ENCODE measurements at places on chromosomes 16 and 17.

- DNase-seq: no peak
Observed at GRCh38 chr17:32529604-32530003, 42.8 kb downstream of the CDK5R1 start.

DNA sequence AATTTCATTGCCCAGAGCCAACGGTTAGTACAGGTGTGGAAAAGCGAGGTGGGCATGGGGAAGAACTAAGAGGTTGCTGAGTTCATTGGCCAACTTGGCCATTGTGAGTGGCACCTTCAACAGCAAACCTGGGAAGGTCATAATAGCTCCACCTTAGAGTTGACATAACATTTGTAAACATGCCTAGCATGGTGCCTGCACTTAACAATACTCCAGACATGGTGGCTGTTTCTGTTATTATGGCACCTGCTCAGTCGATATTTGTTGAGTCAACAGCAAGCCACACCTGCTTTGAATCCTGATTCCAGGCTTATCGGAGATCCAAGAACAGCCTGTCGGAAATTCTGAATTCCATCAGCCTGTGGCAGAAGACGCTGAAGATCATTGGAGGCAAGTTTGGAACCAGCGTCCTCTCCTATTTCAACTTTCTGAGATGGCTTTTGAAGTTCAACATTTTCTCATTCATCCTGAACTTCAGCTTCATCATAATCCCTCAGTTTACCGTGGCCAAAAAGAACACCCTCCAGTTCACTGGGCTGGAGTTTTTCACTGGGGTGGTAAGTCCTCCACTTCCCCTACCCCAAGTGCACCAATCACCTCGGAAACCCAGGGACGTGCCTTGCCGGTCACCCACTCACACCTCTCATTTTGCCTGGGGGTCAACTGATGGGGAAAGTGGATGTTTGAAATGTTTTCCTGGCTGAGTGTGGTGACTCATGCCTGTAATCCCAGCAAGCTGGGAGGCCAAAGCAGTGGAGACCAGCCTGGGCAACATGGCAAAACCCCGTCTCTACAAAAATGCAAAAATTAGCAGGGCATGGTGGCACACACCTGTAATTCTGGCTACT, 46.0 kb downstream of the TMC5 start:
- no peak for DNase-seq

GRCh38 chr17:65292430-65292829, 155.3 kb downstream of the RGS9 start:
- no peak for DNase-seq

- no peak for DNase-seq
Observed at GRCh38 chr16:6427621-6428020, 905.0 kb upstream of the RBFOX1 start.

DNA sequence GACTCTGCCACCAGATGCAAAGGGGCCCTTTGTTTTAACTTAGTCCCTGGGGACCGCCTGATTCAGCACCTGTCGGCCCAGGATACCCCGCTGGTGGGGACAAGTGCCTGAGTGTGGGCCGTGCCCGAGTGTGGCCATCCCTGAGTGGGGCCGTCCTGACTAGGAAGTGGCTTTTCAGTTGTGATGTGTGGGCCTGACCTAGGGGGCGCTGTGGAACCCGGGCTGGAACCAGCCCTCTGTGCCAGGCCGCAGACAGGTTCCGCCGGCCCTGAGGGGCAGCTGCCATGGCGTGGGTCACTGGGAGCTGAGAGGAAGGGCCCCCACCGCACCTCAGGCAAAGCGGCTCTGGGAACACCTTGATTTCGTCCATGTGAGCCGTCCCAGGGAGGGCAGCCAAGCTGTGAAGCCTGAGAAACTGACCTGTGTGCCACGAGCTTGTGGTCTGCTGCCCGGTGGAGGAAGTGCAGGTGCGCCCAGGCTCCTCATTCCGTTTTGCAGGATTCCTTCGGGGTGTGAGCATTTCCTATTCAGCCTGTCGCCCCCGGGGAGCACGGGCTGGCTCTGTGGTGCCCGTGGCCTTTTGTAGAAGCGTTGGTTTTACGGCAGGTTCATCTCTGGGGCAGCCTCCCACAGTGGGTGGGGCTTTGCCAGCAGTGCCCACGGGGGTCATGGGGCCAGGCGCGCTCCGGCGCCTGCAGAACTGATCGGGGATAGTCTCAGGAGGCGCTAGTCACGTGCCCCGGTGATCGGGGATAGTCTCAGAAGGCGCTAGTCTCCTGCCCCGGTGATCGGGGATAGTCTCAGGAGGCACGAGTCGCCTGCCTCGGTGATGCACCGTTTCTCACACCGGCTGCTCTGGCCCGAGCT, 5.3 kb downstream of the RPL13 start:
- DNase-seq: no peak

DNA sequence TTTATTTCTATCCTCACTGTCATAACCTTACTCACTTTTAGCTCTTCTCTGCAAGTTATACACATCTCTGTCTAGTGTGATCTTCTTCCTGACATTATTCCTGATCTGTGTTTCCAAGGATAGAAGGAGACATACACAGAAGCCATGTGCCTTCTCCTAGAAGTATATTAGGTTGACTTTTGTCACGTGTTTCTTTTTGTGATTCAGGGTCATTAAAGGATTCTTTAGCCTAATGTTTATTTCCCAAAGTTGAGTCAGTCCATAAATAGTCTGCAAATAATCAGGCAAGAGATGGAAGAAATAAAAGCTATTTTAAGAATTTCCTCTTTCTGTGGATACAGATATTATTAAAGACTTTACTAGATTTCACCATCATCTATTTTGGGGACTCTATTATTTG, 214.1 kb upstream of the GOT2 start:
- no peak for DNase-seq

- no peak for DNase-seq
Observed at GRCh38 chr17:51745993-51746392, 412.5 kb downstream of the CA10 start.

DNA sequence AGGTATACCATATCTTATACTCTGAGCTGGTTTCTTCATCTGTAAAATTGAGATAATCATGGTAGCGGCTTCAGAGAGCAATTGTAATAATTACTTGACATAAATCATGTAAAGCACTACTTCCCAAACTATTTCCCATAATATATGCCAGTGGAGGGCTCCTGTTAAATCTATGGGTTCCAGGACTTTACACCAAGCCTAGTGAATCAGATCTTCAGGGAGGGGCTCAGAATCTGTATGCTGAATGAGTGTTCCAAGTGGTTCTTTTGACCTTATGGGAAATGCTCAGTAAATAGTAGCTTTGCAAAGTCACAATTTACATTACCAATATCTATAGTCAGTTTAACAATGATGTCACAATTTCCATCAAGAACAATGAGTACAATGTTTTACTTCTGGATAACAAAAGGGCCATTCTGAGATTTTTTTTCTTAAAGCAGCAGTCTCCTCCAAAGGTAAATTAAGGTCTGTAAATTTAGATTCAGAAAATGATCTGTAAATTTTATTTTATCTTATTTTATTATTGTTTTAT, 50.9 kb upstream of the NLK start:
- no peak for DNase-seq

DNA sequence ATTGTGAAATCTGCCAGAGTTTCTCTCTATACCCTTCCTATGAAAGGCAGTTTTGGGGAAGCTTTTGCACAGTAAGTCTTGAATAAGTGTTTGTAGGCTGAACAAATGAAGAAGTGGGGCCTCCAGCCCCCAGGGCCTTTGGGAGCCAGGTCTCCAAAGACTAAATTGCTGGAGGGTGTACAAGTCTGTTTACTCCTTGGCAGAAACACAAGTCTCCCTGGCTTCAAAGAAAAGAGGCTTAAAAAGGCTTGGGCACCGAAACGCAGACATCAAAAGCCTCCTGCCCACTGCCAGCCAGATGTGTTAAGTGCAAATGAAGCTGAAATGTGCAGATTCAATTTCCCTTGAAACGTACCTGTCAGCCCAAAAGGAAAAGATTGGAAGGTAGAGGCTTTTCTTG, 146.3 kb downstream of the TMEM132E start:
- no peak for DNase-seq

DNA sequence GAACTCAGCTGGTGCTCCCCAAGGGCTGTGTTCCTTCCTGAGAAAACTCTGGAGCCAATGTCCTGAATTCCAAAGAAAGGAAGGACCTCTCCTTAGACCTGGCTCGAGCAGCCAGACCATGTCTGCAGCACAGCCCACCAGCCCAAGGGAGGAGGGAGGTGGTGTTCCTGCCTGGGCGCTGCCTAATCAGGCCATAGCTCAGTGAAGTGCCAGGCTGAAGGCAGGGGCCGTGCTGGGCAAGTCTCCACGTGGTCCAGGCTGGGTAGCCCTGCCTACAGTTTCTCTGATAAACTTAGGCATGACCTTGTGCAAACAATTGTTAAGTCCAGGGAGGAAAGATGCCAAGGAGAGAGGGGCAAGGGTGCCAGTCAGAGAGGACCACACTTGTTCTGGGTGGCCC, 76.8 kb downstream of the MPRIP start:
- no peak for DNase-seq

DNA sequence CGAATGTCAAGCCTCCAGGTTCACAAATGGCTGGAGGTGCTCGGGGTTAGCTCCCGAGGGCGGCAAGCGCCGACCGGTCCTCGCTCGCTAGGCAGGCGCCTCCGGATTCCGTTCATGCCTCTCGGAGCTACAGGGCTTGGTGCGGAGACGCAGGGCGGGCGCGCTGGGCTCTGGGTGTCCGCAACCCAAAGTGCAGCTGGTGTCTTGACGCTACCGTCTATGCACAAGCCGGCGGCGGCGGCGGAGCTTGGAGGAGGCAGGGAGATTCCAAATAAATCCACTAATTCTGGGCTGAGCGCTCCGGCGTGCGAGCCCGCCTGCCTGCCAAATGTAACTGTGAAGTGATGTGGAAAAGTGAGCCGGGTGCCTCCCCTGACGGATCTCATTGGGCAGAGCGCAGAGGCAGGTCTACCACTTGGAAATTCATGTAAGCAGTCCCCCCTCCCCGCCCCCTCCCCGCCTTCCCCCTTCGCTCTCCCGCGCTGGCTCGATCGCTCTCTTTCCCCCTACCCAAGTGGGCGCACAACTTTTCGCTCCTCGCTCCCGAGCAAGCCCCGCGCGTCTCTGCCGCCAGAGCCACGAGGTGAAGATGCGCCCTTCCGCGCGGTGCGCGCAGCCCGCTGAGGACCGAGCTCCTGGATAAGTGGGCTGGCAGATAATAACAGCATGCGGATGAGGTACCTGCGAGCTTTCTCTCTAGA, at the start of gene CDH8:
Gene CDH8, minus strand, starts transcription at position 338 of the 701 bp plus-strand sequence. CDS start 15,035 bp downstream, outside the sequence.
- no peak for DNase-seq

DNA sequence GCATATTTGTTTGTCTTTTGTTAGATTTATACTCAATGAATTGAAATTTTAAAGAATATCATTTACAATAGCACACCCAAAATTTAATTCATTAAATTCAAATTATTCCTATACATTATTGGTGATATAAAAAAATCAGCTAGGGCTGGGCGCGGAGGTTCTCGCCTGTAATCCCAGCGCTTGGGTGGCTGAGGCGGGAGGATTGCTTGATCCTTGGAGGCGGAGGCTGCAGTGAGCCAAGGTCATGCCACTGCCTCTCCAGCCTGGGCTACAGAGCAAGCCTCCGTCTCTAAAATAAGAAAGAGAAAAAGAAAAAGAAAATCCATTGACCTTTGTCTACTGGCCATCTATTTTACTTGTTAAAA, 4.5 kb upstream of the PRDM7 start:
- no peak for DNase-seq

- no peak for DNase-seq
Observed at GRCh38 chr16:80380514-80380913, 160.3 kb upstream of the DYNLRB2 start.

DNA sequence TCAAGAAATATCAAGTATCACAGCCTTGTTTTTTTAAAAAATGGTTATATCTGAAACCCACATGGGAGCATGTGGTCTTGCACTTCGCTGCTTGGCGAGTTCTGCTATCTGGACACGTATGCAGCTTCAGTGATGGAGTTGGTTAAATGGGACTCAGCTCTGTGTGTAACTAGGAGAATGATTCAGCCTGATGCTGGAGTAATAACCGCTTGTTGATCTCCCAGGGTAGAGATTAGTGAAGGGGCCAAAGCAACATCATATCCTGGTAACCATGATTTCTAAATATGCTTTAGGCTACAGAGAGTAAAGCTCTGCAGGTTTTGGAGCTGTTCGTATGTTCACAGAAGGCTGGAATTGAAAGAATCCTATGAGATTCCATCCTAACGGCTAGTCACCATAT, 63.2 kb downstream of the IQCK start:
- DNase-seq: no peak

Measured in activated gamma-delta T cell (primary cell).